ENCODE measurements at places on chromosomes 13 and 19. TPM values are rescaled to one million over a fixed set of nuclear protein-coding genes. Genes with fewer than 3 reads are reported as not detected.
A peak's percentile ranks its signal among the peaks of the same experiment; 100 is the strongest.

DNA sequence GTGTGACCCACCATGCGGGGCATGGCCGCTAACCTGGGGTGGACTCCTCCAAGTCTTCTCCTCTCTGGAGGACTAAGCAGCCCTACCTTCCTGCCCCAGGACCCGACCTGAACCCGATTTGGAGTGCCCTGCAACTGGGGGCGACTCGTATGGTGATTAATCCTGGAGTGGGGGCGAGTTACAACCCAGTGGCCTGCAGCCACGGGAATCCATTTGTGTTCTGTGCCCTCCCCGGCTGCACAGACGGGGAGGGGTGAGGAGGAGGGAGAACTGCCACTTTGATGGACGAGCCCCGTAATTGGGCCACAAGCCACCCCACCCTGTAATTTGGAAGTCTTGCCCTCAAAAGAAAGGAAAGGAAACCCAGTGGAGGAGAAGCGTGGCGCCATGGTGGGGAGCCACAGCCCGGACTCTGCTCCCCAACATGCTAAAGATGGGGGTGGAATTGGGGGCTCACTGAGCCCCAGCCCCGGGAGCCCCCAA, 18.0 kb downstream of the PRR36 start:
- no peak for DNase-seq

- DNase-seq = no peak
These were observed 28.2 kb downstream of the UNC13A start for GRCh38 chr19:17659996-17660395.

GRCh38 chr19:17304386-17305215, 1.1 kb upstream of the MRPL34 start:
- no peak for DNase-seq

DNA sequence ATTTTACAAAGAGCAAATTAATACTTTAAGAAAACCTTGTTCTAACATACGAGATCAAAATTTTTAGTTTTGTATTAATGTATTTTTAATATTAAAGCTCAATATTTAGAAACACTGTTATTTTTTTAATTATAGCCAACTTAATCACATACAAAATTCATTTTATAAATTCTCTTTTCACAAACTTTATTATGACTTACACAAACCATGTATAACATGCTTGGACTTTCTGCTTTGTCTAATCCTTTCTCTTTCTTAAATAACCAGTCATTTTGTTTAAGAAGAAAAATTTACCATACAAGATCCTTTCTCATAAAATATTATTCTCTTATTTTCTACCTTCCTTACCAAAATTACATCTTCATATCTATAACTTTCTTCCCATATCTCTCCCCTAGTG, 62.2 kb downstream of the CYSLTR2 start:
- DNase-seq = no peak

DNA sequence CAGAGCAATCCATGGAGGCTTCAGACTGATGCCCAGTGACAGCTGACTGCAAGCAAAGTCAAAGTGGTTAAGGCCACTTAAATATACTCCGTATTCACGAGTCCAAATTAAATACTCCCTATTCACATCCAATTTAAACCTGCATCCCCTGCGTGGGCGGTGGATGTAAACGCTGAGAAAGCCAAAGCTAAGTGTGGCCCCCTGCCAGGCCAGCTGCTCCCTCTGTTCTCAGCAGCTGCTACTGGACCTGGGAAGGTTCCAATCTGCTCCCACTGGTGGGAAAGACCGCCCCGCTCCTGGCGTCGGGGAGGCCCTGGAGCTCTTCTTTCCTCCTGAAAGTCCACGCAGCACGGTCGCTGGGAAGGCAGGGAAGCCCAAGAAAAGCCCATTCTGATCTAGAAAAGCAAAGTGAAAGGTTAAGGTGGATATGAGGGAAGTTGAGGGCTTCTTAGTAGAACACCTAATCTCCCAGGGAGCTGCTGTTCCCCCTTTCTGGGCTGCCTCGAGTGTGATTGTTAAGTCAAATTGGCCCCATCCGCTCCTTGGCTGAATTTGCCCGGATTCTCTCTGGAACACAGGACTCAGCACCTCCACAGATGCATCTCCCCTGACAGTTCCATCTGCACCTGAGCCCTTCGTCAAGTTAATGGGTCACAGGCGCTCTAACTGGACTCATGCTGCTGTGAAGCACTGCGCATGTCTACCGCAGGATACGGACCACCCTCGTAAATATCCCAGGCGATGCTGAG, 205.5 kb downstream of the USP12 start:
- no peak for DNase-seq

GRCh38 chr13:47858042-47859025, 142.7 kb downstream of the SUCLA2 start:
- peak; percentile 52 for DNase-seq

DNA sequence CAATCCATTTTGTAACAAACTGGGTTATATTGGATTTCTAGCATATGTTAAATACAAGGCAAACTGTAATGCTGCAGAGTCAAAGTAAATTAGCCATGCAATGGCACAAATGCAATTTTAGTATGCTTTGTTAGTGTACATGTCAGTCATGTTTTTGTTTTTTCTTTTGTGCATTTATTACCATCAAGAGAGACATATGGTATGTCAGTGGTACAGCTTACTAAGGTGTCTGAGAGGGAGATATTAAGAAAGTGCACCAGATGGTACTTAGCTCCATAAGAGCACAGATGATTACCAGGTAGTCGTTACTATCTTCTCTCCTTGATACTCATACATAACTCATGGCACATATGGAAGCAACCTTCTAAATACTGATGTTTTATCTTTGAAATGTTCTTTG, 550.3 kb downstream of the GPC5 start:
- no peak for DNase-seq

- no peak for DNase-seq
These were observed 23.6 kb upstream of the CEBPA start for GRCh38 chr19:33325920-33326319.

DNA sequence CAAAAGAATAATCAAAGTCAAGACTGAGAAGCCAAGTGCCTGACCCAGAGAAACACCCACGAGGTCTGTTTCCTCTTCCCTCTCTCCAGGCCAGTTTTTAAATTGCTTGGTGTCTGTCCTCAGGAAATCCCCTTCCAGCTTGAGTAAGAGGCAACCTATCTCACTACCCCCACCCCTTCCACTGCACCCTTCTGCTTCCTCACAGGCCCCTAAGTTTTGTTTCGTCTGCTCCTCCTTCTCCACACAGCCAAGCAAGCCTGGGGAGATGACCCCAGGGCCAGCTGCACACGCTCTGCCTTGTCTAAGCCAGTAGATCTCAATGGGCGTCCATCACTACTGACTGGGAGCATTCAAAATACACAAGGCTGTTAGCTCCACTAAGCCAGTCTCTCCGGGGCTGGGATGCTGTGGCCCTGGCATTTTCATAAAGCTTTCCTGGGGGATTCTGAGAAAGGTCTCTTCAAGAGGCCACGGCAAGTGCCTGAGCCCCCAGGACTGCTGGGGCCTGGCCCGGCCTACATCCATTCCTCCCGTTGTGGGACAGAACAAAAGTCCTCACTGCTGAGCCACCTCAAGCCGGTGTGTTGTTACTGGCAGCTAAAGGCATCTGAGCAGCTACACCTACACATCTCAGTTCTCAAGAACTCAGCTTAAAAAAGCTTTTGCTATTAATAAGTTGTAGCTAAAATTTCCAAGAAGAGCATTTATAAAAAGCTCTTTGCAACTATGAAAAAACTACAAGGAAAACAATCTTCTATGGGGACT, 14.9 kb upstream of the IL4I1 start:
- DNase-seq = no peak

DNA sequence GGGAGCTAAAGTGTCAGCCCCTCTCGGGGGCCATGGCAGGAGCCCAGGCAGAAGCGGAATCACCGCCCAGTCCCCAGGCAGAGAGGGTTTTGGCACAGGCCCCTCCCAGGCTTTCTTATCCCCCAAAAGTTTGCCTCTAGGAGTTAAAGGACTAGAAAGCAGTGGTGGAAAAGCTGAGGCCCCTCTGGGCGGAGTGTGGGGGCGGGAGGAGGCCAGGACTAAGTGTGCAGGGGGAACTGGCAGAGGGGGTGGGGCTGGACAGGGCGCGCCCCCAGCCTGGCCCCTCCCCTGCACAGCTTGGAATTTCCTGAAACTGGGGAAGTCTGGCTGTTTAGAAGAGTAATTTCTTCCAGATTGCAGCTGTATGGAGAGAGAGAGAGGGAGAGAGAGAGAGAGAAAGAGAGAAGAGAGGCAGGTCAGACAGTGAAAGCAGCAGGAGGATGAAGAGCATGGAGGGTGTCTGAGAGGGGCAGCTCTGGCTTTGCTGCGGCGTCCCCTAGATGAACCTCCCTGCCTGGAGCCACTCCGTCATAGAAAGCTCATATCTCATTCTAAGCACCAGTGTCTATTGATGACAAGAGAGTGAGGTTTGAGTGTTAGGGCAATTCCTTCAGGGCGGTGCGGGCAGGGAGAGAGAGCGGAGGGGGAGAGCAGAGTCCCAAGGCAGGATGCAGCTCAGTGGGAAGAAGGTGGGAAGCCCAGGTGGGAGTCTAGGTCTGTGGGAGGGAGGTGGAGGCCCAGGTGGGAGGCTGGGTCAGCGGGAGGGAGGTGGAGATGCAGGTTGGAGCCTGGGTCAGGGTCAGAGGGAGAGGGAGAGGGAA, at the start of gene CDC42EP5:
Gene CDC42EP5, minus strand, starts transcription at position 226 of the 821 bp plus-strand sequence. CDS start 7,749 bp downstream, outside the sequence.
- DNase-seq = peak; percentile 65

GRCh38 chr19:6639439-6639838, 30.5 kb downstream of the TNFSF14 start:
- DNase-seq = no peak

DNA sequence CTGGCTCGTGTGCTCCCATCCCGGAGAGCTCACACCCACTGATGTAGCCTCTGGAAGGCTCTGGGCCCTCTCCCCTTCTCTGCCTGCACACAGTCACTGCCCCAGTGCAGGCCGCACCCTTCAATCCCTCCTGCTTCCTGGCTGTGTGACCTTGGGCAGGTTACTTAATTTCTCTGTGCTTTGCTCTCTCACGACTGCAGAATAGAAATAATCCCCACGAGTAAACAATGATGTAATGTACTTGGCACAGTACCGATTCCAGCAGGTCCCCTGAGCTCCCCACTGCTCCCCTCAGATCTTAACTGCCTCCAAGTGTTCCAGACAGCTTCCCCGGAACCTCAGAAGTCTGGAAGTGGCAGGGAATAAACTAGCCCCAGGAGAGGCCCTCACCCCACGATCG, 16.1 kb downstream of the LIG1 start:
- no peak for DNase-seq

DNA sequence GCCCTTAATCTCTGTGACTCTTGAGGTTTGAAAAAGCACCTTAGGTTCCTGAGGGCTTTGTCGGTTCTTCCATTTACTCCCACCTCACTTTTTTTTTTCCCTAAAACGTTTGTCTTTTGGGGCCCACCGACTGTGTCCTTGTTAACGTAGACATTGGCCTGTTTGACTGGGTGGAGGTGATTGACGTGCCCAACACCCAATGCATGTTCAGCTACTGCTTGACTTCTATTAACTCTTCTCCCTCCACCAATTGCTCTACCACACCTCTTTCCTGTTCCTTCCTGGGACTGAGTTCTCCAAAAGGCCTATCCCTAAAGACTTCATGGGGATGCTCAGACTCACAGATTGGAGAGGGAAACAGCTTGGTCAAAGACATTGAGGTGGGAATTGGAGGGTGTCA, 17.3 kb downstream of the CKM start:
- no peak for DNase-seq

GRCh38 chr13:90402613-90403012, 944.9 kb upstream of the MIR17HG start:
- DNase-seq = no peak

The LILRB1 gene
- polyA plus RNA-seq = not detected

The SIGLEC12 gene
- not detected for polyA plus RNA-seq

The LILRA2 gene
- not detected for polyA plus RNA-seq

The HPN gene
- polyA plus RNA-seq = not detected

The C19orf73 gene
- polyA plus RNA-seq = 2.0 TPM

The GIPC3 gene
- not detected for polyA plus RNA-seq
